Activated CD4-positive, alpha-beta T cell treated with anti-CD3 and anti-CD28 coated beads, Interleukin-2, Interleukin-4, amounts not matched to agents 100 ng/mL and 50 ng/mL, durations not matched to agents 16 hours and 8 hours (primary cell): ENCODE measurements at places on chromosomes 6 and 20.
A peak's percentile ranks its signal among the peaks of the same experiment; 100 is the strongest.

GRCh38 chr20:46557231-46557956, 6.9 kb upstream of the OCSTAMP start:
- DNase-seq = no peak

GRCh38 chr6:111105578-111105977, 18.3 kb downstream of the SLC16A10 start:
- no peak for DNase-seq

GRCh38 chr6:51249798-51250197, 431.1 kb downstream of the TFAP2B start:
- no peak for DNase-seq

DNA sequence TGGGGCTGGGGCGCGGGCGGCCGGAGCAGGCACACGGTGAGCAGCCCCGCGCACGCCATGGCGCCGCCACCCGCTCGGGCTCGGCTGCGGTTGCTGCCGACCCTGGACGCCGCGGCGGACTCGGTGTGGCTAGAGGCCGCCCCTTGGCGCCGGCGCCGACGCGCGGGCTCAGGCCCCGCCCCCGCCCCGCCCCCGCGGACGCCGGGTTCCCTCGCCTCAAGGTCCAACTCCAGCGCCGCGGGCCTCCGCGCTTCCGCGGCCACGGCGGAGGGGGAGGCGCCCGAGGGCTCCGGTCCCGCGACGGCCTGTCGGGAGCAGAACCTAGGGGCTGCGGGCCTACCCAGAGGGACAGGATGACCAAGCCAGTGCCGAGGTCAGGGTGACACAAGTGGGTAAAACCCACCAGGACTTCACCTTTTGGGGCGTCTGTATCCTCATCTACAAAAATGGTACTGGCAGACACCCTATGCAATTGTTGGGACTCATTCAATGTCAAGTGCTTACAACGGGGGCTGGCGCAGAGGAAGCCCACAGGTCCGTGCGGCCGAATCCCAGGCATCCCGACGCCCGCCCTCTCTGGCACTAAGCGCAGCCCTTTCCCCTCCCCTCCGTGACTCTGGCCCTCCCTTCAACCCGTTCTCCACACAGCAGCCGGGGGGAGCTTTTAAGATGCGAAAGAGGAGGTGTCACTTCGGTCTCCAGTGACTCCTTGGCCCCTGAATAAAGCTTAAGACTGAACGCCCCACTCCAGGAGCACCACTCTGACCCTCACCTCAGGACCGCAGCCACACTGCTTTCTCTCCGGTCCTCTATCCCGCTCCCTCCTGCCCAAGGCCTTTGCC, at the start of gene NECAB3:
Gene NECAB3 (minus strand): TSS at position 135 of the 842 bp plus-strand sequence. CDS start 76 bp downstream, at position 59.
- DNase-seq = peak; percentile 57

DNA sequence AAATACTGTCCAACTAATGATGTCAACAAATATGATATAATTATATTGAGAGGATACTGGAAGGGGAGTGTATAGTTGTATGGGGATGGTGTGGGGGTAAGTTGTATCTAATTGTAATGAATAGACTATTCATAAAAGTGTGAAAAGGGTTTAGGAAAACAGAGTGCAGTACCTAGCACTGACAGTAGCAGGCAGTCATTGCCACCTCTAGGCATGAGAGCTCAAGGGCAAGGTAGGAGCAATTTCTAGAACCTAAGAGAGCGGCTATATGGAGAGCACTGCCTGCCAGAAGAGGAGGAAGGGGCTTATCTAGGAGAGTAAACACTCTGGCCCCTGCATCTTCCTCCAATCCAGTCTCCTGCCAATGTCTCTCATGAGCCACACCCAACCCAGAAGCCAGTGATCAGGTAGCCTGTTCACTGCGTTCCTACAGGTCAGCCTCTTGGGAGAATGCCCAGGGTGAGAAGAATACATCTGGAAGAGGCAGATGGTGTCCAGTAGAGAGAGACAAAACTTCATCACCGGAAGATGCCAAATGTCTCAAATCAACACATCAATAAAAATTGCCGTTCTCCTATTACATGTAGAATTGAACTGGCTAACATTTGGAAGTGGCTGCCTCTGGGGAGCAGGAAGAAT, 200.0 kb downstream of the LY86 start:
- DNase-seq = peak; percentile 30

- no peak for DNase-seq
Measured at GRCh38 chr6:41071501-41071922, 644 bp downstream of the OARD1 start.
